ENCODE measurements at places on chromosomes 12 and 14.

- no peak for DNase-seq
Observed at GRCh38 chr14:28772613-28773012, 6.0 kb downstream of the FOXG1 start.

DNA sequence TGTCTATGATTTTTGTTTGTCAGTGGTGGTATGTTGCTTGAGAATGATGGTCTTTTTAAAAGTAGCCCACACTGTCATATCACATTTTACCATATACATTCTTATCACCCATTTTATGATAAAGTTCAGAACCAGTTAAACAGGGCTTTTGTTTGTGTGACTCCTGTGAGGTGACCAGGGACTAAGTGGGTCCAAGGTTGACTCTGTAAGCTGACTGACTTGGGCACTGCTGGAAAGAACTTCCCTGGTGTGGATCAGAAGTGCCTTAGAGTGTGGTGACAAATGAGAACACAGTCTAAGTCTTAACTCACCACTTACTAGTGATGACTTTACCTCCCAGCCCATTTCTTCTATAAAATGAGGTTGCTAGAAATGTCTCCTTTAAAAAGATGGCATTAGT lies 52.6 kb downstream of the VRK1 start:
- no peak for DNase-seq

GRCh38 chr12:49236423-49236822 lies 28.5 kb upstream of the TUBA1C start:
- no peak for DNase-seq

DNA sequence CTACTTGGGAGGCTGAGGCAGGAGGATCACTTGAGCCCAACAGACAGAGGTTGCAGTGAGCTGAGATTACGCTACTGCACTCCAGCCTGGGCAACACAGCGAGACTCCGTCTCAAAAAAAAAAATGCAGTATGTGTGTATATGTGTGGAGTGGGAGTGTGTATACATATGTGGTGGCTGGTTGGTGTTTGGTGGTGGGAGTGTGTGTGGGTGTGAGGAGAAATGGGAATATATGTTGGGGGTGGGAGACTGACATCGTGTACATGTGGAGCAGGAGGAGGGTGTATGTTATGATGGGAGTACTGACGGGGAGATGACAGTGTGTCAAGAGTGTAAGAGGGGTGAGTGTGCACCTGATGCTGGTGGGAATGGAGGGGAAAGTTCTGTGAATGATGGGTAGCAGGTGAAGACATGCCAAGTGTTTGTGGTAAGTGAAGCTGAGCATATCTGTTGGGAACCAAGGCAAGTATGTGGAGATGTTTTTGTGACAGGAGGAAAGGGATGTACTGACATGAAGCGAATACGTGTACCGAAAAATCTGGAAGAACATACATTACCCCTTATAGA lies 4.2 kb downstream of the PNMA1 start:
- DNase-seq = no peak

DNA sequence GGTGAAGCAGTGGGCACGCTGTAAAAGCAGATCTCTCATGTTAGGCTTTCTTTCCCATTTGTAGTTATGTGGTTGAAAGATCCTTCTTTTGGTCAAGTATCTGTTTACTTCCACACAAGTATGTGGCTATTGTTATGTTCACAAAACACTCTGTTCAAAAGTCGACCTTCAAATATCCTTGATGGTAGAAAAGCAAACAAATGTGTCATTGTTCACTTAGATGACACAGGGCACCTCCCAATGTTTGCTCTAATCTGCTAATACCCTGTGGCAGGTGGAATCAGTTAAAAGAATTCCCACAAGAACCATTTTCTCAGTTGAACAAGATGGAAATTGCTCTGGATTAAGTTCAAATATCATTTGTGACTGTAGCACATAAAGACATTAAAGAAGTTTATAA lies 43.6 kb upstream of the NAA30 start:
- no peak for DNase-seq

GRCh38 chr14:58395812-58396788 lies at the start of gene TOMM20L:
TOMM20L (plus strand) TSS chr14:58395930; CDS start chr14:58395958, 28 bp downstream.
- no peak for DNase-seq

DNA sequence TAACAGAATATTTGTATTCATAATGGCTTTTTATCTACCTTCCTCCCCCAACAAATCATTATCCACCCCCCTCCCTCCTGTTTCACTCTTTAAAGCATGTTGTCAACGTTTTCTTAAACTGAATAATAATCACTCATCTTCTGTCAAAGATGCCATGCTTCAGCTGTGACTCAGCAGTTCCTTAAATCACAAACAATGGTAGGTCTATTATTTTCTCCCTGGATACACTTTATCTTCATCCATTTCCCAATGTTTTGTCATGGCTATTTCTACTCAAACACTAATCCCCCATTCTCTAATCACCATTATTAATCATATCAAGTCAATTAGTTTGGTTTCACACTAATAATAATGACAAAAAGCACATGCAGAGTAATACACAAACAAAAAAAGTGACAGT lies 6.5 kb downstream of the CLEC12B start:
- no peak for DNase-seq

DNA sequence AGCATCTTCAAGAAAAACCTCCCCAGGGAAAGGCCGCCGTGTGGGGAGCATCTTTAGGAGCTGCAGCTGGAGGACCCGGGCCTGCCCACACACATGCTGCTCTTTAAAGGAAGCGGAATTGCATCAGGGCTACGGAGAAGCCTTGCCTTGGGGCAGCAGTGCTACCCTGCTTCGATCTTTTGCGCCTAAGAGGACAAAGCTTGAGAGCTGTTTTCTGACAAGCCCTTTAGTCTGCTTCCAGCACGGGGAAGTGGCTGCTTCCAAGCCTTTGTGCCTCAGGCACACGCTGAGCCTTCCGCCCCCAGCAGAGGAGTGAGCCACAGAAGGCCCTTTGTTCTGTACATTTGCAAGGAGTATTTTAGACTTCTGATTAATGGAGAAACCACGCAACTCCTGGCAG lies 31.5 kb downstream of the COA8 start:
- no peak for DNase-seq

DNA sequence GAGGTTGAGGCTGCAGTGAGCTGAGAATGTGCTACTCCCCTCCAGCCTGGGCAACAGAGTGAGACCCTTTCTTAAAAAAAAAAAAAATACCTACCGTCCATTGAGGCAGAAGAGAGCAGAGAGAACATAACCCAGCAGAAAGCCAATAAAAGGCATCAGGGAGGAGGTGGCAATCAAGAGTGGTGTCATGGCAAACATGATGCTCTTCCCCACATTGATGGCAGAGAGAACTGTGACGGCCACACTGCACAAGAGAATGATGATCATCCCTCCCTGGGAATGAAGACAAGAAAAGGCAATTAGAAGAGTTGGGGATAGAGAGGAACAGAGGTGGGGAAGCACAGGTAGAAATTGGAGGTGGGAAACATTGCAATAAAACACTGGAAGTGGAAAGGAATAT lies 12.1 kb downstream of the SRSF5 start:
- no peak for DNase-seq

- DNase-seq = no peak
Observed at GRCh38 chr12:337039-337438, 52.1 kb downstream of the KDM5A start.

GRCh38 chr12:58728397-58728796 lies 191.9 kb downstream of the LRIG3 start:
- no peak for DNase-seq

DNA sequence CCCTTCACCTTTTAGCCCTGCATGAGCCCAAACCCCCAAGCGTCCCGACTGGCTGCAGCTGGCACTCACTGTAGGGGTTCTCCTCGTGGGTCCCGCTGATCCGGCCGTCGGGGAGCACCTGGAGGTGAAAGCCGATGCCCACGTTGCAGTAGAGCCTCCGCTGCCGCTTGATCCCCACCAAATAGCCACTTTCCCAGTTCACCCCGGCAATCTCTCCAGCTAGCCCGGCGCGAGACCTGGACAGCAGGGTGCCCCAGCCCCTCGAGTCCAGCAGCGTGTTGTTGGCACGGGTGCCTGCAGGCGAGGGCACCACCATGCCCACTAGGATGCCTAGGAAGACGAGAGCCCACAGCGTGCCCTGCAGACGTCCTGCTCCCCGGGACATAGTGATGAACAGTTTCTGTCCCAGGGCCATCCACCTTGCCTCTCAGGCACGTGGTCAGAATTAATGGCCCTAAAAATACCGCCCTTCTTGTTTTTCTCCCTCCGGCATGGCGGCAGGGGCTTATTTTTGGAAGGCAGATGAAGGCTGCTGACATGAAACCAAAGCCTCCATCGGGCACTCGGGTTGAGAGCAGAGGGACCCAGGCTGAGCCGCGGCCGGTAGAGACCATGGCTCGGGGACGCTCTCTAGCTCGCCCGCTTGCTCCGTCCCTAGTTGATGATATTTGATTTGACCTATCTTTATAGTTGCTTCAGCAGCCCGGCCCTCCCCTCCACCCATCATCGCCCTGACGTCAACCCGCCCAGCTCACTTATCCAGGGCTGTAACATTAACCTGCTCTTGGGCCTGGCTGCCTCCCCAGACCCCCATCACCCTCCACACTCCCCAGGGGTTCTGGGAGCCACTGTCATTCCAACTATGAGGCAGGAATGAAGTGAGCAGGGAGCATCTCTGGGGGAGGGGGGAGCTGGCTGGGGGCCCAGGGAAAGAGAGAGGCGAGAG lies at the start of gene FGF6:
Gene FGF6 (minus strand): TSS at position 660 of the 946 bp plus-strand sequence. CDS start 245 bp downstream, at position 415.
- no peak for DNase-seq

DNA sequence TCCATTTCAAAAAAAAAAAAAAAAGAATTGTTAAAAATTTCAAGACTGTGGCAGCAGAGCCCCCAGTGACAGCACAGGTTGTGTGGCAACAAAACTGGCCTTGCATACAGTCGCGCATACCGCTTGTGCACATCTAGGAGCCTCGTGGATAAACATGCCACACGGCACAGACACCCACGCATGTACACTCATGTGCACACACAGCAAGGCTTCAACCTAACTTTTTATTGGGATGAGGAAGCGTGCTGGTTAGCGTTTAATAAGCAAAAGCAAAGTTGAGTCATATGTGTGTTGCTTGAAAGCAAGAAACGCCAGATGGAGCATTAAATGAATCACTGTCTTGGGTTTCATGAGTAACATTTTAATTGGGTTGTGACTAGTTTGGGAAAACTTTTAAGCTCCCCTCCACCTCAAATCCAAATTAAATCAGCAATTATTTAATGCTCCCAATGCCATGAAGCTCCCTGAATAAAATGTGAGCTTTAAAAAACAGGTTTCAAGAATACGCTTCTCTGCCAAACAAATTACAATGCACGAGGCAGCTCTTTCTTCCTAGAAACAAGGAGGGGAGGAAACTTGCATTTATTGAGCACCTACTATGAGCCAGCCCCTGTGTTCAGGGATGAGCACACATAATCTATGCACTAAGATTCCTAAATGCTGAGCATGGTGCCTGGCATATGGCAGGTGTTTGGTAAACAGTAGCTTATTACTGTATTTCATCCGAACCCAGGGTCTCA lies 35.7 kb upstream of the EML1 start:
- peak; percentile 90 for DNase-seq

DNA sequence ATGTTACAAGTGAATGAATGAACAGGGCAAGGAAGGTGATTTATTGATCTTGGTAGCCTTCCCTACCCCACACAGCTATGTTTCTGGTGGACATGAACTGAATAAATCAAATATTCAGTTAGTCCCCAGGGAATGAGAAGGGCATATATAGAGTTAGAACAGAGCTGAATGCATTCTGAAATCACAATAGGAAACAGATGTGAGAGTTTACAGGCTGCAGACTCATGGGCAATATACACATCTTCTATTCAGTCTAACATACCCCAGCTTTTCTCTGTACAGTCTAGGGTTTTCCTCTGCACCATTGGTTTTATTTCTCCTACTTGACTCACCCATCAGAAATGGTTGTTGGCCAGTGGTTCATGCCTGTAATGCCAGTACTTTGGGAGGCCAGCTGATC lies 7.3 kb upstream of the STX2 start:
- no peak for DNase-seq

DNA sequence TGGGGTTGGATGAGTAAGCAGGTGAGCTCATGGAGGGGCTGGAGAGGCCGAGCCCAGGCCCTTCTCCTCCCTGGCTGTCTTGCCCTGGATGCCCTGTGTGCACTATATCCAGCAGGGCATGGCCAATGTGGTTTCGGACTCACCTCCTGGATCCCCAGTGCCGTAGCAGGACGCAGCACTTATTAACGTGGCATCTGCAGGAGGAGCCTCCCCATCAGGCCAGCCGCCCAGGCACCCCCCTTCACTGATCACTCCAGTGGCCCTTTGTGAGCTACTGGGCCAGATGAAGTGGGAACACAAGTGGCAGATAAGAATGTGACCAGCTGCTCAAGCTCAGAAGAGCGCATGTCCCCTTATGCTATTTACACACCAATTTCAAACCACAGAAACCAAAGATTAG lies 43.1 kb upstream of the DICER1 start:
- DNase-seq = no peak

- no peak for DNase-seq
Observed at GRCh38 chr12:16553457-16553856, 52.5 kb downstream of the LMO3 start.

GRCh38 chr12:6391013-6391412 lies 7.1 kb downstream of the LTBR start:
- DNase-seq = no peak

- no peak for DNase-seq
Observed at GRCh38 chr14:75496755-75497154, 25.5 kb upstream of the BATF start.

- no peak for DNase-seq
Observed at GRCh38 chr14:65906344-65906743, 493.8 kb downstream of the FUT8 start.

GRCh38 chr12:49864798-49865090 lies 21.8 kb upstream of the BCDIN3D start:
- peak; percentile 43 for DNase-seq

DNA sequence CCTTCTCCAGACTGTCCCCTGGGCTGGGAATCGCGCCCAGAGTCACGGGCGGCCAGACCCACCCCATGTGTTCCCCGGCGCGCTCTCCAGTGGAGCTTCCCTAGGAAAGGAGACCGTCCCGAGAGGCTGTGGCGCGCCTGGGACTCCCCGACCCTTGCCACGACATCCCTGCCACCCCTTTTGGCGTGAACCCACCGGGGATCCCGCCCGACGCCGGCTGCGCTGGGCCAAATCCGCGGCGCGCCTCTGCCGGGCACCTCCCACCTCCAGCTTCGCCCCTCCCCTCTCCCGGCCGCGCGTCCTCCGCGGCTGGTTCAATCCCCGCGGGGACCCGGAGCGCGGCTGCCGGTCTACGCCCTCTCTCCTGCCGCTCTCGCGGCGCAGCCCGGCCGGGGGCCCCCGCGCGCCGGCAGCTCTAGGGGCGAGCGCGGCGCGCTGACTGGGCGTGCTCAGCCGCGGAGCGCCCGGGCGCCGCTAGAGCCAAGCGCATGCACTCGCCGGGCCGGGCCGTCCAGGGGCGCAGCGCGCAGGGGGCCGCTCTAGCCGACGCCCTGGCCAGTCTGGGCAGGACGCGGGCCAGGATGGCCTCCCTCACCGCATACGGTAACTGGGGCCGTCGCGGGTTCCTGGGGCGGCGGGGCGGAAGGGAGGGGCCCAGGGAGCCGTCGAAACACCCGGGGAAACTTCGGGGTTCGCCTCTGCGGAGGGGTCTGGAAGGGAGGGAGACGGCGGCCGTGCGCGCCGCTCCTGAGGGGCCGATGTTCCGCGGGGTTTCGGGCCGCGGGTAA lies 77.4 kb upstream of the ANO4 start:
- DNase-seq = no peak

- DNase-seq = no peak
Observed at GRCh38 chr12:109947521-109947920, 47.4 kb downstream of the TCHP start.
